Sigmoid colon (tissue), 7 donors: ENCODE measurements at places on chromosomes 7 and 10. TPM values are rescaled to one million over a fixed set of nuclear protein-coding genes. Genes with fewer than 3 reads are reported as not detected.

GRCh38 chr10:66651308-66652082 lies 274.3 kb upstream of the LRRTM3 start:
- no peak for DNase-seq

The DEPP1 gene
- 55.7 TPM for total RNA-seq

GRCh38 chr7:73606801-73607691 lies 17.3 kb downstream of the MLXIPL start:
- DNase-seq = no peak

The CDNF gene
- 2.2 TPM for total RNA-seq

The SLIT1 gene
- total RNA-seq = 0.71 TPM

The CHN2 gene
- total RNA-seq = 15.8 TPM
